ENCODE measurements at places on chromosomes 3 and 15.

DNA sequence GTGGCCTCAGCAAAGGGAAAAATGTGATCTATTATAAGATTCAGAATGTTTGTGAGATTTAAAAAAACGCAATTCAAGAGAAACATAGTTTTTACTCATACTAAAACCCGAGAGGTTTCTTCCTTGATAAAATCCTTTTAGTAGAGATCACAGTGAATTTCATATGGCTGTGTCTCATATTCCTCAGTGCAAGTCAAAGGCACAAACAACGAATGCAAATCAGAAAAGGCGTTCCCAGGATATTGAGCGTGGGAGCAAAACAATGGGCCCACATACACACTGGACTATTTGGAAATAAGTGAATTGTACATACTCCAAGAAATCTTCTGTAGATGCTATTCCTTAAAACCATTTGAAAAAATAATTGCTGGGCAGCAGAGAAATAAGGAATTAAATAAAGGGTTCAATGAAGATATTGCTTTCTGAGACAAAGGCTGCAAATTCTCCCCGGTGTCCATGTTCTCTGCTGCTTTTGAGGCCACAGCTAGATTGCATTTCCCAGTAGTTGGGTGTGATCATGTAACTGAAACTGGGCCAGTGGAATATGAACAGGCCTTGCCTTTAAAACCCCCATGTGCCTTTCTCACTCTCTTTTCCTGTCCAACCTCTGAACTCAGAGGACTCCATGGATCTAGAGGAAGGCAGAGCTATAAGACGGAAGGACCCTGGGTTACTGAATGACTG is 144.6 kb upstream of the TBL1XR1 start:
- no peak for DNase-seq

DNA sequence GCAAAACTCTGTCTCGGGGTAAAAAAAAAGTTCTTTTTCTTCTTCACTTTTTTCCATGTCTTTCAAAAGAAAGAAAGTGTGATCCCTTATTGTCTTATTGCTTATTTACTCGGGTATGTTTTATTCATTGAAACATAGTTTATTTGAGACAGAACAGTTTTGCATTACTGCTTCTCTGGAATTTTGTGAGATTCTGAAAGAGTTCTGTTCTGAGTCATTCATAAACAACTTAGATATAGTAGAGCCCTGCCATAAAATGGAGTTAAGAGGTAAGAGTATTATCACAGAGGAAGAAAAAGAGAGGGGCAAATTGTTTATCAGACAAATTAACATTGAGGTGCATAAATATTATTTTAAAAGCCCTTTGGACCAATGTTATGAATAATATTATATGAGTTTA is 522.2 kb downstream of the ROBO2 start:
- no peak for DNase-seq

GRCh38 chr3:79217096-79217495 is 550.7 kb downstream of the ROBO1 start:
- DNase-seq, result no peak

DNA sequence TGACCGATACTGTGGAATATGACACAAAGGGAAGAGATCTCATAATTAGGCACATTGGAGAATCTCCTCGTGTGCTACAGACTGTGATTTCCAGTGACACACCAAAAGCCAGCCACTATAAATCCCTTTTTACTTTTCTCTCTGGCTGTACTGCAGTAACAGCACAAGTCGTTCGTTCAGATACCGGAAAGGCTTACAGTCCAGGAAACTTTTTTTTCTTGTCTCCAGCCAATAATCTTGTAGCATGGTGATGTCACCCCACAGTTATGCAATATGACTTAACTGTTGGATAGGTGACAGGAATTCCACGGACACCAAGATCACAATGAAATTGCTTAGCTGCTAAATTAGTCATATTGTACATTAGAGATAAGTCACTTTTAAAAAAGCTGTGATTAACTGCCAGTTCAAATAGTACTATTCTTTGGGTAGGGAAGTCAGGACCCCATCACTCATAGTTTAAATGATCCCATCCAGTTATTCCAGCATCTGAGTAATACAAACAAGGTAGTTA is 36.3 kb upstream of the TSC22D2 start:
- DNase-seq, result no peak

- DNase-seq, result no peak
Measured at GRCh38 chr3:133092681-133093080, 54.5 kb downstream of the TMEM108 start.

- no peak for DNase-seq
Measured at GRCh38 chr3:95177096-95177495, 1114.2 kb downstream of the NSUN3 start.

GRCh38 chr15:68383161-68384074 is 48.5 kb downstream of the ITGA11 start:
- DNase-seq, result peak; percentile 63

GRCh38 chr3:5339967-5340535 is 152.5 kb downstream of the EDEM1 start:
- DNase-seq, result no peak

GRCh38 chr3:112388972-112389371 is 56.0 kb downstream of the CD200 start:
- DNase-seq, result no peak

- peak; percentile 30 for DNase-seq
Measured at GRCh38 chr3:177284383-177284881, 87.2 kb upstream of the TBL1XR1 start.

DNA sequence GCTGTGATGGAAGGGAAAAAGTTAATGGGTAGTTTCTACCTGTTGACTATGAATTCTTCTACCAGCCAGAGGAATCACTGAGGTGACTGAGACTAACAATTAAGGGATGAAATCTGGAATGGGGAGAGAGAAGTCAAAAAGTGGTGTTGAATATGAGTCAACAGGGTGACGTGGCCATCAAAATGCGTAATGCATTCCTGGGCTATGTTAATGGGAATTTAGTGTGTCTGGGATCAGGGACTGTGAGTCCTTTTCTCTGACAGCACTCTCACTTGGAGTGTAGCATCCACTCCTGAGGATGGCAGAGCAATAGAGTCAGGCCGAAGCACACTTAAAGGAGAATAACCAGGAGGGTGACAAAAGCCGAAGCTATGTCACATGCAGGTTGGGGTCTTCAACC is 60.4 kb downstream of the MESD start:
- DNase-seq, result no peak

- DNase-seq, result peak; percentile 66
Measured at GRCh38 chr15:91942720-91943394, 89.3 kb downstream of the SLCO3A1 start.

GRCh38 chr15:97456521-97457202 is 503.8 kb upstream of the ARRDC4 start:
- no peak for DNase-seq

DNA sequence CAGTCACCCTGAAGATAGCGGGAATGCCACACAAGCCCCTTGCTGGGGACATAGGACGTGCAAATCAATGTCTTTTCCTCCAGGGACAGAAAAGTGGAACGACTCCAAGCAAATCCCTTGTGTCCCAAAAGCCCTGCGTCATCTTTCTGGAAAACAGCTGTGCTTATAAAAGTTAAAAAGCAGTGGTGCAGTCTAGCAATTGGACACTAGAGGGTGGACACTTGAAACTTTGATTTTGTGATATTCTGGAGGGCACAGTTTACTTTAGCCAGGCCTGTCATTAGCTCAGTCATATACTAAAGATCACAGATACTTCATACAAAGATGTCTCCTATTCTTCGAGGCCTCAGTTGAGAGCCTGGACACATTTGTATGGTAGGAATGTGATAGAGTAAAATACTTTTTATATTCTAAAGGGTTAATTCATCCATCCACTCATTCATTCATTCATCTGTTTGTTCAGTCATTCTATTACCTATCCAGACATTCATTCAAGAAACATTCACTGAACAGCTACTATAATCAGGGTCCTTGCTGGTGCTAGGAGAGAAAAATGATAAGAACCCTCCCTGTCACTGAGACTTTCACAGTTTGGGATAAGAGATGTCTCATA is 63.8 kb upstream of the ANKRD34C start:
- DNase-seq, result no peak

DNA sequence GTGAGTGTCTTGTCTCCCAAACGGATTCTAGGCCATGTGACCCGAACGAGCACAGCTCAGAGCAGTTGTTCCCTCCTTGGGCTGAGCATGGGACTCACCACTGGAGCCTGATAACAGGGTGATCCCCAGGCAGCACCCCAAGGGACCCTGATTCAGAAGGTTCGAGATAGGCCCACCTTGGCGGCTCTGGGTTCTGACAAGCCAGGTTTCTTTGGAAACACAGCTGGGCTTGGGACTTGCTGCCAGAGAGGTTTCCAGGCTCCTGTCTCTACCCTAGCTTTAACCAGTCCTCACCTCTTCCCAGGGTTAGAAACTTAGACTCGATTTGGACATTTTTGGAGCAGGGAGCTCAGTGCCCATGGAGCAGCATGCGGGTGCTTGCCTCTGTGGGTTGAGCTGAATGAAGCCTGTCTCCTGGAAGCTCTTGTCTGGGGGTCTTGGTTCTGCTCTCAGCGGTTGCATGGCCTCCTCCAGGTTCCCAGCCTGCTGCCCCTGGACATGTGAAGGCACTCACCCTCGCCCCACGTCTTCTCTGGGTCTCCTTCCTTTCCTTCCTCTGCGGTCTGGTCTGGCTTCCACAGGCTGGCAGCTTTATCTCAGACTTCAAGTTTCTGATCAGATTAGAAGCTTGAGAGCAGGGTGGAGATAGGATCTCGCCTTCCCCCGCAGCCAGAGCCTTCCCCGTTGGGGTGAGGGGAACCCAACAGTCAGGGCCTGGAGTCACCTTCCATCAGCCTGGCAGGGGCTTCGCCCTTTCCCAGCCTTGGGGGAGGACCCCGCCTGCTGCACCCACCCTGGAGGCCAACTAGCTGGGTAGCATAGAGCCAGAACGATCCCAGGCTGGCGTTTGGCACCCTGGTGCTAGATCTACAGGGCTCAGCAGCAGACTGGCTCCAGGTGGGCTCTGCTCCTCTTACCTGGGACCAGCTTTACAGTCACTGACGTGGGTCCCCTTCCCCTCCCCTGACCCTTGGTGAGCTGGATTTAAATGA is 21.0 kb downstream of the PAQR5 start:
- no peak for DNase-seq

DNA sequence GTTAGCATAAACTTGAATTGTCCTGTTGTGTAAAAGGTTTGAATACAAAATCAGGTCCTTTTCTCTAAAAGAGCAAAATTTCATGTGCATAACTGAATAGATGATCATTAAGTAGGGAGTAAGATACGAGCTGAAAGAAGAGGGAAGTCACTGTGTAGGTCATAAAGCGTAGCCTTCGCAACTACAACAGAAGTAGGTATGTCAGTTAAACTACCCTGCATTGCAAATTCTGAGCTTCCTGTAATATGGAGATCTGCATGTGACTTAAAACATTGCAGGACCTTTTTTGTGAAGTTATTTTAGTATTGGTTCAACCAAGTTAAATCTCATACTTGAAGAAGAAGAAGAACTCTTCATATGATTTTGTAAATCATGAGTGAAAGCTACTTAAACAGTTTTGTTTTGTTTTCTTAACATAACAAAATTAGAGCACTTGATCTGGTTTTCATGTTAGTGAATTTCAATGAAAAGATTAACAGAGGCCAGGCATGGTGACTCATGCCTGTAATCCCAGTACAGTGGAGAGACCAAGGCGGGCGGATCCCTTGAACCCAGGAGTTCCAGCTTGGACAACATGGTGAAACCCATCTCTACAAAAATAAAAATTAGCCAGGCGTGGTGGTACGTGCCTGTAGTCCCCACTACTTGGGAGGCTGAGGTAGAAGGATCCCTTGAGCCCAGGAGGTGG is 26.4 kb downstream of the ARMC8 start:
- DNase-seq, result no peak

DNA sequence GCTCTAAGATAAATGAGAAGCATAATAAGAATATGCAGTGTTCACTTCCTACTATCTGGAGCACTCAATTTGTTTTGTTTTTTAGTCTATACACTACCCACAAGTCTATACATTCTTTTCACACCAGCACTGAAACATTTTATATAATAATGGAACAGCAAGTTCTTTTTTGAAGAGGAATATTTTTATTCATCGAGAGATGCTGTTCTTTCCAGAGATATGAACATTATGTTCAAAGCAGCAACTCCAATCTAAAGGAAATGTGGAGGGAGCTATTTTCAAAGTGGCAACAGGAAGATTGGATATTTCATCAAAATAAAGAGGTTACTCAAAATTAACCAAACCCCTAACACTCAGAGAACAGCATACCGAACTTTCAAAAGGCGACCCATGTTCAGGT is 16.4 kb upstream of the PYDC2 start:
- DNase-seq, result no peak

GRCh38 chr3:45819543-45819942 is 22.4 kb downstream of the LZTFL1 start:
- DNase-seq, result no peak

GRCh38 chr15:39937696-39938095 is 3.8 kb downstream of the EIF2AK4 start:
- DNase-seq, result no peak

DNA sequence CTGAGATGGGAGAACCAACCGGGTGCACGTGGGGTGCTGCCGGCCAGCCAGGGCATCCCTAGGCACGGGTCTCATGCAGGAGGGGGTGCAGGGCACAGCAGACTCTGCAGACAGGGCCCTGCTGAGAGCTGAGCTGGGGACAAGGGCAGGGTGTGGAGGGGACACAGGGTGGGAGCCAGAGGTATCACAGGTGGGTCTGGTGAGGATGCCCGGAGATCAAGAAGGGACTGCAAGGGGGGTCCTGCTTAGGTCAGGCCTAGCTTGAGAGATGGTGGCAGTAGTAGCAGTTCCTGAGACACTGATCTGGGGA is 39.5 kb upstream of the PRR23E start:
- no peak for DNase-seq

DNA sequence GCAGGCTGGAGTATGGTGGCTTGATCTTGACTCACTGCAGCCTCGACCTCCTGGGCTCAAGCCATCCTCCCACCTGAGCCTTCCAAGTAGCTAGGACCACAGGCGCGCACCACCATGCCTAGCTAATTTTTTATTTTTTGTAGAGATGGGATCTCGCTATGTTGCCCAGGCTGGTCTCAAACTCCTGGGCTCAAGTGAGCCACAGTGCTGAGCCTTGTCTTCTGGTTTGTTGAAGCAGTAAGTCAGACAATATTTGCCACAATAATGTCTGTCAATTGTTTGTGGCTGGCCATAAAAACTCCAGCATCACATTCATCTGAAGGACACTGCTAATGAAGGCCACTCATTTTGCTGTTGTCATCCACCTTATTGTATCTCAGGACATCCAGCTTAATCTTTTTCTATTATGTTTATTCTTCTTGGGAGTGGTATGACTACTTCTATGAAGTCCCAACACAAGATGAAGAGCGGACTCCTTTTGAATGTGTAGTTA is 185.9 kb downstream of the FNDC3B start:
- DNase-seq, result no peak

- peak; percentile 1 for DNase-seq
Measured at GRCh38 chr3:161939918-161940620, 443.5 kb downstream of the OTOL1 start.

DNA sequence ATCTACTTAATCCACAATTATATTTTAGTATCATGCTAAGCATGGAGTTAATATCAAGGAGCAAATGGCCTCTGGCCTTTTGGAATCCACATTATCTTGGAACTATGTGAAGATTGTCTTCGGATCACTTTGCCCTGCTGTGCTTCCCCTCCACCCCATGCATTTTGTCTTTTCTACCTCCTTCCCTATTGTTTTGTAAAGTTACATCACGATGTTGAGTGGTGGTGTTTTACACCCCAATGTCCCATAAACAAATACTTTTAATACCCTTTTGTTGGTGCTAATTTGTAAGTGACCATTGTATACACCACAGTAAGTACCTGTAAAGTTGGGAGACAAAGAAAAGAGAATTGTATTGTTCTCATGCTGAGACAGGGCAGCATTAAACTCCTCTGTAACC is 258.4 kb upstream of the ZNF717 start:
- no peak for DNase-seq

GRCh38 chr3:23288286-23288685 is 85.2 kb downstream of the UBE2E2 start:
- DNase-seq, result no peak

- no peak for DNase-seq
Measured at GRCh38 chr3:97778152-97778551, 13.6 kb downstream of the ARL6 start.

All from CD4-positive, alpha-beta T cell treated with Interleukin-10 for 1 hour (primary cell).